ENCODE measurements at places on chromosomes 2 and 18.

- no peak for DNase-seq
Observed at GRCh38 chr18:22695674-22696073, 237.5 kb upstream of the RBBP8 start.

- DNase-seq = peak; percentile 36
Observed at GRCh38 chr2:190649798-190650390, 1.0 kb downstream of the NAB1 start.

- DNase-seq = no peak
Observed at GRCh38 chr2:189258616-189259365, 79.2 kb upstream of the COL5A2 start.

GRCh38 chr2:54867457-54867856 is 144.0 kb downstream of the EML6 start:
- no peak for DNase-seq
